Epithelial cell of prostate (primary cell): ENCODE measurements at places on chromosomes 1 and 21.

DNA sequence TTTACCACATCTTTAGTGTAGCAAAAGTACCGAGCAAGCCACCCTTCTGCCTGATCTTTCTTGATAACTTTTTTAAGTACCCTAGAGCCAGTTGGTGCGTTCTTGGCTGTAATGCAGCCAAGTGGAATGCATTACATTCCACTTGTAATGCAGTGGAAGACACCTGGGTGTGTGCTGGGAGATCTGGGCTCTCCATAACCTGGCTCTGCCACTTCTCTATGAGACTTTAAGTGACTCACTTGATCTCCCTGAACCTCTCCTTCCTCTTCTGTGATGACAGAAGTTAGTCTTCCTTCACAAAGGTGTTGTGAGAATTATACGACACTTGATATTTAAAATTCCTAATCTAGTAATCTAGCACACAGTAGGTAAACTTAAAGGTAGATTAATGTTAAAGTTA lies 35.3 kb upstream of the NFIA start:
- DNase-seq, result no peak

DNA sequence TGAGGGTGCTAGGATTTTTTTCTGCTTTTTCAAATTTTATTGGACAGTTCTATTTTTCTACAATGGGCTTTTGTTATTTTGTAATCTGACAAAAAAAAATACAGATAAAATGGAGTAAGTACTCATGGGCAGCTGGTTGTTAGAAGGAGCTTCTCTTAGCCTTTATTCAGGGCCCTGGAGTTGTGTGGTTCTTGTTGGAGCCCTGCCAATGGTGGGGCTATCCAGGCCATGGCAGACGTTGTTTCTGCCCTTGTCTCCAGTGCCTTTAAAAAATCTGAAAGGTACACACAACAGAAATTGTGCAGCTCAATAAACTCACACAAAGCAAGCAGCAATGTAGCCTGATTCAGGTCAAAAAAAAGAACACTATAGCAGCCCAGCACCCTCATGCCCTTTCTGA lies 153.5 kb upstream of the GALNT2 start:
- no peak for DNase-seq

DNA sequence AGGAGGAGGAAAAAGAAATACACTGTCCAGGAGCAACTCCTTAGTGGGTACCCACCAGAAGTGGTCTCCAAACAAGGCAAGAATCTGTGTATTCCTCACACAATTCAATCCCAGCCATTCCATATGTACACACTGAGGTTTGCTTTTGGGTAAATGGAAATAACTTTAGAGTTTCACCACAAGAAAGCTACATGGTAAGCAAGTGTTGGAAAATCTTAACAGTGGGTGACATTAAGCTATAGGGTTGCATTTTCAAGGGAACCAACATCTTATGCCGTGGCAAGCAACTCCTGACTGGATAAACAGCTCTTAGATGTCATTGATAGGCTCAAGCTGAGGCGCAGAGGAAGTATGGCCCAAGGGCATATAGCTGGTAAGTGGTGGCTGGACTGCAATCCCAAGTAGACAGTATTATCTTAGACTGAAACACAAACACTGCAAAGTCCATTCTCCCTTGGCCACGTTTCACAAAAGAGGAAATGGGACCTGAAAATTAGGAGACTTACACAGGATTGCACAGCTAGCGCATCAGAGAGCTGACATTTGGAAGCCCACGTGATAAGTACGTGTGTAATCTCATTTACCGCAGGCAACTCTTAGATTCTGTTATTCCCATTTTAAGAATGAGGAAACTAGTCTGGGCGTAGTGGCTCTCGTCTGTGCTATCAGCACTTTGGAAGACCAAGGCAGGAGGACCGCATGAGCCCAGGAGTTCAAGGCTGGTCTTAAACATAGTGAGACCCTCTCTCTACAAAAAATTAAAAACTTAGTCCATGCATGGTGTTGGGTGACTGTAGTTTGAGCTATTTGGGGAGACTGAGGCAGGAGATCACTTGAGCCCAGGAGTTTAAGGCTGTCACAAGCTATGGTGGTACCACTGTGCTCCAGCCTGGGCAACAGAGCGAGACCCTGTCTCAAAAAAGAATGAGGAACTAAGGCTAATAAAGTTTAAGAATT lies 4.0 kb upstream of the BRWD1 start:
- no peak for DNase-seq

- DNase-seq, result no peak
These were observed 1171.8 kb upstream of the B3GALT2 start for GRCh38 chr1:194358208-194358581.

DNA sequence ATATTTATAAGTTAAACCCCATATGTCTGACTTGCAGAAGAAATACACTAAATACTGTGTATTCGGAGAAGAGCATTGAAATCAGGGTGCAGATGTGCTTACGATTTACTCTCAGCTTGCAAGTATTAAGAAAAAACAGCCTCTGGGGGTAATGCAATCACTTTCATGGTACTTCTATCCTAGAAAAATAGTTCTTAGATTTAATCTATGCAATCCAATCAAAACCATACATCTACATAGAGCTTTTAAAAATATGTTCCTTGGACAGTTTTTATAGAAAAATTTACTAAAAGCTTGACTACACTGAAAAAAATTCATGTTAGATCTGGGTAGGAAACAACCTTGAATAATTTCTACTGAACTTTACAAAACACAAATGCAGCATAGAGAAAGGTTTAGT lies 890.3 kb upstream of the ADGRL2 start:
- no peak for DNase-seq

DNA sequence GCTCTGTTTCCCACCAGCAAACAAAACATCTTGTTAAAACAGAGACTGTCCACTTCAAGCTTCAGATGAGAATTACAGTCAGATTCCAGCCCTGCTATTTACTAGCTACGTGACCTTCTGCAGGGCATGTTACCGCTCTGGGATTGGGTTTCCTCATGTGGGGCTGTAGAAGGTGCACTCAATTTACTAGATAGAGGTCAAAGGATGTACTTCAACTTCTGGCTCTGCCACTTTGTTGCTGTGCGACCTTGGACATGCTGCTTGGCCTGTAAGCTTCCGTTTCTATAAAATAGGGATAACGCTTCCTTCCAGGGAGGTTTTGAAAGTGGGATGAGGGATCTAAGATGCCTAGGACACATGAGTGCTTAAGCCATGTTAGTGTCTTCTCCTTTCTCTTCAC lies 46.0 kb upstream of the LRIG2 start:
- no peak for DNase-seq

GRCh38 chr1:77639557-77640069 lies 42.8 kb downstream of the ZZZ3 start:
- DNase-seq, result no peak

- no peak for DNase-seq
These were observed 384.6 kb downstream of the PLPP3 start for GRCh38 chr1:56194701-56195300.

DNA sequence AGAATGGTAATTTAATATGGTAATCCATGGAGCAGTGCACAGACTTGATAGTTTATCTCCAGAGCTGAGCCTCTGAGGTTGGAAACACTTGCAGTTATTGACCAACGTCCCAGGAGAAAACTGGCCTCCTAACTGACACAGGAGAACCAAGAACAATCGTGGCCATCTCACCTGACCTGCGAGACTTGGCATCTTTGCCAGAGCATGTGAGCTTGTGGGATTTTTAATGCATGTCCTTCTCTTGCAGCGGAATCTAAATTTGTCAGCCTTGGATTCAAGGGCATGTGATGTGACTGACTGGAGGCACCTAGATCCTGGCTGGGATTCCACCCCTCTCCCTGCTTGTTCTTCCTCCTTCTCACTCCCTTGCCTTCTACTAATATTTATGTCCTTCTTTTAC lies 27.8 kb upstream of the SLC26A9 start:
- no peak for DNase-seq

DNA sequence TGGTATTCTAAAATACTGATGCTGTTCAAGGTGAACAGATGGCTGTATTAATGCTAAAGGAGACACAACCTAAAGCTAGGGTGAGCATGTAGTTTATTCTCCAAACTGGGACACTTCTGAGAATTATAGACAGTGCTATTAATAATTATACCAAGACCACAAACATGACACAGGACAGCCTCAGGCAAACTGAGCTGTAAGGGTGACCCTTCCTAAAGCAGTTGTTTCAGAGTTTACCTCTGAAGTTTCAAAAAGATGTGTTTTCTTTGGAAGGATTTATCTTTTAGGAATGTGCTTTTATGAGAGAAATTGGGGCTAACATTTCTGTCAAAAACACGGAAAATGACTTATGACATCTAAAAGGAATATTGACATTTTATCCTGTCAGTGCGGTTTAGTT lies 68.8 kb downstream of the RPS6KC1 start:
- no peak for DNase-seq

DNA sequence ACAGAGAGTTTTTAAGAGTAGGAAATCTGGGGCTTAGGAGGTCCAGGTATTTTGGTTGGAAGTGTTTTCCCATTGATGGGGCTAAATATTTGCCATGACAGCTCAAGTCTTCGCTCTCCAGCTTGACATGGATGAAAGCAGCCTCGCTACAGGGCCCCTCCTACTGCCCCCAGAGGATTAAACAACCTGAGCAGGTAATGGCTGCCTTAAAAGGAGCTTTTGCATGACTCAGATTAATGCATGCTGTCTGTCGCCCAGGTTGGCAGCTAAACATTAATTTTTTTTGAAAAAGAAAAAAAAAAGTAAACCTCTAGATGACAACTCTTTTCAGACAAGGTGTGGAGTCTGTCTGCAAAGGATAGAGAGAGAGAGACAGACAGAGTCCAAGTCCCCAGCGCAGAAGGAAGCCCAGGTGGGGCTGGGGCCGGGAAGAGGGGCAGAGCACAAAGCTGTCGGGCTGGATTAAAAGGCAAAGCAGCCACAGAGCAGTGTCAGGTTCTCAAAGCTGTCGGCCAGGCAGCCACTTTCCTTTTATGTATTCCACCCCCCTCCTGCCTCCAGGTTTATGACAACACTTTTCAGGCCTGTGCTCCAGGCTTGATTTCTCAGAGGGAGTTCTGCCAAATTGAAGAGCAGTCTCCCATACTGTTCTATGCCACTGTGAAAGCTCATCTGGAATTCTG lies 127.9 kb downstream of the CLIC6 start:
- DNase-seq, result no peak

GRCh38 chr1:173295995-173296394 lies 88.9 kb upstream of the TNFSF4 start:
- no peak for DNase-seq

DNA sequence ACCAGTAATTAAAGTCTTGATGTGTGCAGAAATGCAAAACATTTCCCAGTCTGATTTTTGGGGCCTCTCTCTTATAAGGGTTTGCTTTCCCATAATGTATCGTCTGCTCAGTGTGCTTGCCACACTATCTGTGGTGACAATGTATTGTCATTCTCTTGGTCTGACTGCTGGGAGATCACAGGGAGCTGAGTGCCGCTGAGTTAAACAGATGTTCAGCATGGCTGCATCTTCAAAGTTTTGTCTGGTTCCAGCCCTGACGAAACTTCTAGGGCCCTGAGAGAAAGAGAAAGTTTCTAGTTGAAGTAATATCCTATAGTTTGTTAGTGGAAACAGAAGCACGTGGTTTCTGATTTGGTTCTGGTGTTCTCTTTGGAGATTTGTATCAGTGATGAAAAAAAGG lies 42.6 kb downstream of the DNM3 start:
- no peak for DNase-seq

- no peak for DNase-seq
These were observed 11.2 kb upstream of the GUCA2B start for GRCh38 chr1:42141978-42142377.

DNA sequence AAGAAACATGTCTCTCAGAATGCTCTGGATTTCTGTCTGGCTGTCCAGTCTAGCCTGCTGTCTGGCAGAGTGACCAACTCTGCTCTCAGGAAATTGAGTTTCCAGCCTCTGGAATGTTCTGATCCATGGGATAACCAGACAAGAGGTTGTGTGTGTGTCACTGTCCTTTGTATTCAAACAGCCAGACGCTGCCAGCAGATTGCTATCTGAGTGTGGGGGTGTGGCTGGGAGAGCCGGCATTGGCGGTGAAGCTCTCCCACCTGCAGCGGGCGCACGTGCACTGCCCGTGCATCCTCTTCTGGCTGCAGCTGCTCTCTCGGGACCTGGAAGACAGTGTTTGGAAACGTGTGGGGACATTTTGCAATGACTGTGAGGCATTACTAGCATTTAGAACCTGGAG lies 26.1 kb downstream of the PKP1 start:
- DNase-seq, result peak; percentile 61

GRCh38 chr1:115266729-115267421 lies 71.2 kb downstream of the NGF start:
- DNase-seq, result no peak

DNA sequence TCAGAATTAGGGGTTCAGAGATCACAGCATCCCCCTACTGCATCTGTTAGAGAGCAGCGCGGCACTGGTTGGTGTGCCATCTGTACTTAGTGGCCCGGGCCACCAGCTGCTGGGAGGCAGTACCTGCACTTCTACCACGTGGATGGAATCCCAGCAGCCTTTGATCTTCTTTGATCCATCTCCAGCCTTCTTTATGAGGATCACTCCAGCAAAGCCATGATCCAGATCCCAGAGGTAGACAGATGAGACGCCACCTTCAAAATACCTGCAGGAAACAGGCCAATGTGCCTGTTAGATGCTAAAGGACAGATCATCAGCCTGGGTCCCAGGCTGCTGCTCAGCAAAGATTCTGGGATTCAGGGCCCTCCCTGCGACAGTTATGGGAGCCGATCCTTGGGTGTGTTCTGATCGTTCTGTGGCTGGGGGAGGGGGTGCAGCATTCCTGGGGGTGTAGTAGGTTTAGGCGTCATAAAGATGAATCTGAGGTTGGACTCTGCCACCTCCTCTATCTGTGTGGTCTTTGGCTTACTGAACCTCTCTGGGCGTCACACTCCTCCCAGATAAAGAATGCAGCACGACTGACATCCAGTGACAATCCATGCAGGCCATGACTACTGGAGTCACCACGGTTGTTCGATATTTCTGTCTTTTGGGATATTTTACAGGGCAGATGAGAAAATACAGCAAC lies 45.3 kb downstream of the SLC66A1 start:
- DNase-seq, result no peak

DNA sequence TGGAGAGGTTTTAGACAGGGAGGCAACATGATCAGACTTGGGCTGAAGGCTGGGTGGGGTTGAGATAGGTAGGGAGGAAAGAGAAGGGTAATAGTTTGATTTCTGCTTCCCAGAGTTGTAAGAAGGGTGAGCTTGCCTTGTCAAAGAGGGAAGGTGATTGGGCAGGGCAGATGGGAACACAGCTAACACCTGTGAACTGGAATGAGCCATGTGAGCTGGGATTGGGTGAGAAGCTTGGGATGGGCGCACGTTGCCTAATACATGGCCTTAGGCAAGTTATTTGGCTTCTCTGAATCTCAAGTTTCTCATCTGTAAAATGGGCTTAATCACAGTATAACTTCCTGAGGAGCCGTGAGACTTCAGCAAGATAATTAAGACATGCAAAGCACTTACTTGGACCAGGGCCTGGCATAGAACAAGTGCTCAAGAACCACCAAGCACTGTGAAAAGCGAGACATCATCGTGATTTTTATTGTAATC lies 33.8 kb upstream of the ID3 start:
- DNase-seq, result peak; percentile 98

DNA sequence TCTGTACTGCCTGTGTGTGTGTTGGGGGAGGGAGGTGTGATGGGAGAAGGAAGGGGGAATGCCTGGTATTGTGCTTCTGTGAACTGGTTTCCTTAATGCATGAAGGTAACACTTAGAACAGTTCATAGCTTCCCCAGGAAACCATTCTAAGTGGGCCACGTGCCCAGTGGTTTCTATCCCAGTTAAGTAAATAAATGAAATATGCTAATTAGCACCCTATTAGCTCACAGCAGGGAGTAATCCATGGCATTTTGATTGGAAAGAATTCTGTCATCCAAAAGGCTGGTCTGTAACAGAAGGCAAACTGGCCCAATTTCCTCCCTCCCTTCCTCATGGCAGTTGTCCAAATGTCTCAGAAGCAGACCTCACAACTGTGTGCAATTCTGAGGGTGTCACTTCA lies 199.3 kb downstream of the TTLL7 start:
- no peak for DNase-seq
